ENCODE measurements at places on chromosomes 2 and 18.
A peak's percentile ranks its signal among the peaks of the same experiment; 100 is the strongest.

GRCh38 chr18:59799383-59800015, 100.3 kb upstream of the PMAIP1 start:
- DNase-seq: no peak

DNA sequence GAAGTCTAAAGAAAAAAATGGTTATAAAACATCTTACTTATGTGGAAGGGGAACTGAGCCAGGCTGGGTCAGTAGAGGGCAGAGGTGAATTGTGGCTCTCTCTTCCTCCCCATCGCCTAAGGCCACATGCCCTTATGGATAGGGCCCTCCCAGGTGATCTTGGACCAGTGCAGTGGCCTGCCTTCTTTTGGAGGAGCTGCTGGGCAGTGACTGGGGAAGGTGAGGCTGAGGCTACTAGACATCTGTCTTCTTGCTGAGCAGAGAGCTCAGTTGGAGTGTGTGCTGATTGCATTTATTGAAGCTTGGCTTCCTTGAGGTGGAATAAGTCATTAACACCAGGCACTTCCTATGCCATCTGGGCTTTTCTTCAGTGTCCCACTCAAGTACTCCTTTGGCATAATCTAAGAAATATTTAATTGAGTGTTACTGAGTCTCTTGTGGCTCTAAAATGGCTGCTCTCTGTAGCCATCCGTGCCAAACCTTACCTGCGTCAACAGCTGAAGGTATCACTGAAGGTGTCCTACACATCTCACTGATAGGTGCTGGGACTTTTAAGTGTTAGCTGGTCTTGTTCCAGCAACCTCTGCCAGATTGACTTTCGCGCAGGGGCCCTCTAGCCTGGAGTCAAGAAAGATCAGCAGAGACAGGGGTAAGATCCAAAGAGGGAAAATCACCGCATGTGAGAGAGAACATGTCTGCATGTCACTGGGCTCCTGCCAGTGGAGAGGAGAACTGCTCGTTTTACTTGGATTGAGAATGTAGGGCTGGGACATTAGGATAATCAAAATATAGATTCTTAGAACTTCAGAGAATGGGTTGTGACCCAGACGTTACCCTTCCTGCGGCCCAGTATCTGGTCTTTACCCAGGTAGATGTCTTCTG, 256.1 kb downstream of the LTBP1 start:
- no peak for DNase-seq

DNA sequence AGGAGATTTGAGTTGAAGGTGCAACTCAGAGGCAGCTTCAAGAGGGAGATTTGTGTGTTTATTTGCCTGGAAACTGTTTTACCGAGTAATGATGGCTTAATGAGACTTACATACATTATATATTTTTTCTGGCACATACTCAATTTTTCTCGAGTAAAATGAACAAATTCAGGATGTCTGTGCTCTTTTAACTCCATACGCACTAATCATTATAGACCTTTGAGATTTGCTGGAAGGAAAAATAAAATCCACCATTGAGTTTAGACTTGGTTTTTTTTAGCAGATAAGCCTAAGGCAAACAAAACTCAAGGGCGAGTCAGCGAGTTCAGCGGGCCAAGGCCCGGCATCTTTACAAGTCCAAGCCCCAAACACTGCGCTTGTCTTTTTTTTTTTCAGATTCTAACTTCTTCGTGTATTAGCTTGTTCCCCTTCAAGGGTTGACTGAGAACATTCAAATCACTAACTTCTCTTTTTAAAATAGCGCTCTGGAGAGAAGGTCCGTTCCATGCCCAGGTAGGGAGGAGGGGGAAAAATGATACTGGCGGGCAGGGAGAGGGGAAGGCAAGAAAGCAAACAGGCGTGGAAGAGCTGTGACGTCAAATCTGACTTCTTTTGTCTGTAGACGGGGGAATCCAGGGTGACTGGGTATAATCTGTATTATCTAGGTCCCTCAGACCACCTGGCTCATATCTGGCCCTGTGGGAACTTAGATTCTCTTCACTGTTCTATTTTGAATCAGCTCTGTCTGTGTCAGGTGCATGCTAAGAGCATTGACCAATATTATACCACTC, 72.7 kb upstream of the MAP3K20 start:
- no peak for DNase-seq

- DNase-seq: no peak
These were observed 269.3 kb upstream of the ID2 start for GRCh38 chr2:8412586-8412985.

DNA sequence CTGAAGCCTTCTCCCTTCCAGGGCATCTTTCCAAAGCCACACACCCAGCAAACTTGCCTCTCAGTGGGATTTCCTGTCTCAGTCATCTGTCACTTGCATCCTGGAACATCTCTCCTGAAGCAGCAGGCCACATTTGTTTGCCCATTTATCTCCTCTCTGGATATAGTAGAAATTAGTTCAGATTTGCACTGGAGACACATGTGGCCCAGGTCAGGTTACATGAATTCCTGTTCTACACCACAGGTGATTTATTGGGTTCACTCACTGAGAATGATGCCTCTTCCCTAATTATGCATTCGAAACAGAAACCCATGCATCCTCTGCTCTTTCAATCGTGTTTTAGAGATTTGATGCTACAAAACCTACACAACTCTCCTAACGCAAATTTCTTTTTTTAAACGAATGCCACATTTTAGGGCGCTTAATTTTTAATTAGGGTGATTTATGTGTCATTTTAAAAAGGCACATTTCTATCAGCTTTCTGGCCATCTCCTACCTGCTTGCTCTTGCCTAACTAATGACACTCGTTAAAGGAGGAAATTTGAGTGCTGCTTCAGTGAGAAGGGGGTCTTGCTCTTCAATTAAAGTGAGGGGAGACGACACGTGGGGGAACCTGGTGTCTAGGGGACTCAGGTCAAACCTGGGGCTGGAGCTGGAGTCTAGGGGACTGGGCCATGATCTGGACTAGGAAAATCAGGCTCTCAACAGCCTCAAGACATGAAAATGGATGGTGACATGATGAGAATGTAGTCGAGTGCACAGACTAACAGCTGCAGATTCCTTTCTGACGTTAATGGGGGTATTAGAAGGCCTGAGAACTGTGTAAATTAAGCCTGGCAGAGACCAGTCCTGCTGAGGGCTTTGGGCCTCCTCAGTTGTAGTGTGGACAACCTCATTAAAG, 221.4 kb downstream of the CLIP4 start:
- DNase-seq: no peak

- DNase-seq: no peak
These were observed 35.6 kb downstream of the RMC1 start for GRCh38 chr18:23538870-23539269.

GRCh38 chr2:231250146-231250545, 51.7 kb downstream of the ARMC9 start:
- DNase-seq: no peak

DNA sequence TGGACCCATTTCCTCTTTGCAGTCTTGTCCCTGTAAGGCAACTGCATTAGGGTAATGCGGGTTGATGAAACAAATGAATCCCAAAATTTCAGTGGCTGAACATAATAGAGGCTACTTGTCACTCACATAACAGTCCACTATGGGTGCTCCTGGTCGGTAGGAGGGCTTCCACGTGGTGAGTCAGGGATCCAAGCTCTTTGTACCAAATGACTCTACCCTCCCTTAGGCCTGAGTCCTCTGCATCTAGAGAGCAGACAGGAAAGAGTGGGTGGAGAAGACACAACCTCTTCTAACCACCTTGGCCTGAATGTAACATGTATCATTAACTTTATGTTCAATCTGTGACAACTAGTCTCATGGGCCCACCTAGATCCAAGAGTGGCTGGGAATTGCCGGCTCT, 86.2 kb upstream of the HAAO start:
- no peak for DNase-seq

DNA sequence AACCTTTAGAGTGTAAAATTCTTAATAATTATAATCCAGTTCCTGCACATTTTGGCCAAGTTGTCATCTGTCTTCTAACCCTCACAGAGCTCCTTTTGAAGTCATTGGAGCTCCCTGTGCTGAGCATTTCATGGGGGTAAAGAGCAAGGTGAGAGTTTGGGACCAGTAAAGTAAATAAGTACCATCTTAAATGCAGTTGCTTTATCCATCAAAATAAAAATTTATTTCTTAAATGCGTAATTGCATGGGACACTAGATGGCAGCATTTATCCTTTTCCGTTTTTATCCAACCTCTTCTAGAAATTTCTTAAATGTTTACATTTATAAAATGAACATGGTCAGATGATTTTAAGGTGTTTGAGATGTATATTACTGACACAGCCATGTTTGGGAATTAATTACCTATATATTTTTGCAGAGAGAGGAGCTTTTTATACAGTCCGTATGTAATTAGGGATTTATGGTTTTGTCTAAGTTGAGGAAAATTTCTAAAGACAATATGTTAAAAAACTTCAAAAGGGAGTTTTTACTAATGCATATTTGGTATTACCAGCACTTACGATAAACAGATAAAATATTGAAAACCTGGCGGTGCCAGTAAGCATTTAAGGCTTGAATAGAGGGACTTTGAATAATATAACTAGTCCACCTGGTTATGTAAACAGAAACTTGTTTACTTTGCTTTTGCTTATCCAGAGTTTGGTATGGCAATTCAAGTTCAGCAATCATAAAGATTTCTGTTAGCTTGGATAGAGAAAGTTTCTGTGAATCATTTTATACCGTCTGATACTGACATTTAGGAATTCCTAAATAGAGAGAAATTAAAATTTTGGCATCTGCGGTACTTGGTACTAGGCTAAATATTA, 54.5 kb downstream of the ACSL3 start:
- DNase-seq: no peak

- peak; percentile 64 for DNase-seq
These were observed 14.5 kb downstream of the PTPRN start for GRCh38 chr2:219294356-219295351.

DNA sequence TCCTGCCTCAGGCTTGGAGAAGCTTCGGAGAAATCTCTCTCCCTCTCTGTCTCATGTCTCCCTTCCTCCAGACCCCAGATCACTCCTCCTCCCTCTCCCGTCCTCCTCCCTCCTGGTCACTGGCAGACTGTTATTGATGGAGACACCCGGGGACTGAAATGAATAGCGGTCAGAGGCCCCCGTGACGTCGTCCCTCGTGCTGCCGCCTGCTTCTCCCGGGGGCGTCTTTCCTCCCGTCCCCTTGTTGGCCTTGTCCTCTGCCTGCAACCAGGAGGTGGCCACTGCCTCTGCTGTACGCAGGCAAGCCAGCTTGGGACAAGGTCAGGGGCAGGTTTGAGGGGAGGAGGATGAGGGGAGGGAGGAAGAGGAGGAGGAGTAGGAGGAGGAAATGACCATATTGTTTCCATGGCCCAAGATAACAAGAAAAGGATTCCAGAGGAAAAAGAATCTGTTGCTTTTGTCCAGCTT, 78.2 kb downstream of the CELF4 start:
- no peak for DNase-seq

DNA sequence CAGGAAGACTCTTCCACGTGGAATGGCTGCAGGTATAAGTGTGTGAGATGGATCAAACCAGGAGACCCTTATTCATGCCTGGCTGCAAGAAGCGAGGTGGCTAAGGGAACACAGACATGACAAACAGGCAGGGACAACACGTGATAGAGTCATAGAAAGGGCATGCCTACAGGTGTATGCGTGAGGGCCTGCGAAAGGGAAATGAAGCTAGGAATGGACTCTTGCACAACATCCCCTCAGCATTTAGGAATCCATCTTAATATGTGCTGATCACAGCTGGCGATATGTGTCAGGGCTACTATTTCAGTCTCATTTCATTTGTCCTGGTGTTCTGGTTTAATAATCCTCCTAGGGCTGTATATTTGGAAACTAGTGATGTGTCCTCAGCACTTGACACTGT, 291.2 kb downstream of the MYT1L start:
- no peak for DNase-seq

- no peak for DNase-seq
These were observed 292.0 kb downstream of the ZNF804A start for GRCh38 chr2:184890311-184890710.

DNA sequence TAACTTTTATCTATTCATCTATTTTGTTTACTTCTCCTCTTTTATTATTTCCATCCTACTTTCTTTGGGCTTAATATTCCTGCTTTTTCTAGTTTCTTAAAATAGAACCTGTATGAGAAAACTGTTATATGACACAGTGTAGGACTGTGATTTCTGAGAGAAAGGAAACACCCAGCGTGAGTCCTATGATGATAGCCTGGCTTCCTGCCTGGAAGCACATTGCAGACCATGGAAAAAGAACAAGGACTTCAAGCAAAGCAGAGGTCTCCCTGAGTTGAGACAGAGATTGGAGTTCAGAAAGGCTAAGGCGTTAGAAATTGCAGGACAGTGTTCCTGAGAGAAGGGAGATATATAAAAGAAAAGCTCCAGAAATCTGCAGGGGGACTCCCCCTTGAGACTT, 7.8 kb downstream of the RBM44 start:
- no peak for DNase-seq

DNA sequence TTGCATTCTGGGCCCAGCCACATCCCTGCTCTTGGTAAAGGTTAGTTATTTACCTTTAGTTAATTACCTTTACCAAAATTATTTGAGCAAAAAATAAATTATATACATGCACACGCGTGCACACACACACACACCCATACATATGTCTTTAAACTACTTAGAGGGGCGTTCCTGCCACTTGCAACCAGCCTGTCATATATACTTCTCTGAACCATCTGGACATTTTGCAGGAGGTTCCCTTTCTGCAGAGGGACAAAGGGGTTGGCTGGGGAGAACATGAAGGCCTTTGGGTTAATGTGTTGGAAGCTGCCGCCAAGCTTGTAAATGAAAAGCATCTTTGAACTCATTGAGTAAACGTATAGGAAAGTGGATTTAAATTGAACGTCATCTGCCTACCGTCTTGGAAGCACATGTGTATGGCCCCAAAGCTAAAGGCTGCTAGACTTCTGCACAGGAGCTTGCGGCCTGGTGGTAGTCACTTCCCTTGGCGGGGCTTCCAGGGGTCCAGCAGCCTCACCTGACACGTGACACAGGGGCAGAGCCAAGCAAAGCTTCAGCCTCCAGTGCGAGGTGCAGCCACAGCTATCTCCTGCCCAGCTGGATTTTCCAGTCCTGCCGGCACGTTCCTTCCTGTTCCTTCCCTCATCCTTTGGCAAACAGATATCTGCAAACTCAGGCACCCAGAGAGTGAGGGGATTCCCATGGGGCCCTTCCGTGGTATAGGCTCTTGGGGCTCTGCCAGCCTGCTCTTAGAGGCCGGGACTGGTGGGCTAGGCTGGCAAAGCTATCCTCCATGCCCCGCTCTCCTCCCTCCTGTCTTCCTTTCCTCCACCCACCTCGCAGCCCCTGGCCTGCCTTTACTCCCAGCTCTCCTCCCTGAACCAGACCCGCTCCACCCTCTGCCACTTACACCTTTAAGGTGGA, 46.1 kb downstream of the SERTAD2 start:
- DNase-seq: no peak

DNA sequence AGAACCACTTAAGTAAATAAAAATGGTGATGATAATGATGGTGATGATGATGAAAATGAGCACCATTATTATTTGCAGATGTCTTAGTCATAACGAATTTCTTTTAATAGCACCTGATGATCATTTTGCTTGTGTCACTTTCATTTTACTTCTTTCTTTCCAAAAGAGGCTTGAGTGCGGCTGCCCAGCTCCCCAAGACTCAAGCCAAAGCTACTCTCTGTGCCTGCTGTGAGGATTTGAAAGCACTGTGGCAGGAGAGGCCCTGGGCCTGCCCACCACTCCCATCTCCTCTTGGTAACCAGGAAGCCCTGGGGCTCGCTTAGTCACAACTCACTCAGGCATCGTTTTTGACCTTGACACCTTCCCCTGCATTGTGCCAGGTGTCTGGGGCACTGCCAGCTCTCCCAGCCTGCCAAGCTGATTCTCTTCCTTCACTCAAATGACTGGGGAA, 41.2 kb downstream of the RPL37A start:
- no peak for DNase-seq

GRCh38 chr2:28398101-28398834, 5.6 kb downstream of the FOSL2 start:
- no peak for DNase-seq

GRCh38 chr2:189933911-189934399, 128.6 kb downstream of the MSTN start:
- no peak for DNase-seq

All from stimulated activated CD8-positive, alpha-beta memory T cell treated with anti-CD3 and anti-CD28 coated beads, Interleukin-4, amount 100 ng/mL, for 1 hour (primary cell).